ENCODE measurements at places on chromosomes 12 and 14. TPM values are rescaled to one million over a fixed set of nuclear protein-coding genes. Genes with fewer than 3 reads are reported as not detected.

- DNase-seq, result no peak
Observed at GRCh38 chr12:58481811-58482210, 438.5 kb downstream of the LRIG3 start.

DNA sequence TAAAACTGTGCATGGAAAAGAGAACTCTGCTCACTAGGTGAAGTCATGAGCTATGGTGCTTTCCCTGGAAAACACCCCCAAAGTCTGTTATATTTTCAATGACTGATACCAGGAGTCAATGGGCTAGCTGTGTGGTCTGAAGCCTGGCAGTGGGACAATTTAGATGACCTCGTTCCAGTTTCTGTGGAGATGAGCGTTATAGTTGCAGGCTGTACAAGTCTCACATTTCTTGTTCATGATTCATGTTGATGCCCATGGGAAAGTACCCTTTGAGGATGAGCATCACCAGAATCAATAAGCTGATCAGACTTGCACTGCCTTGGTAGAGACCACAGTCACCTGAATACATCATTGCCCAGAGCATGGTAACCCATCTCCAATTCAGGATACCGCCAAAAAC lies 70.7 kb downstream of the NOVA1 start:
- DNase-seq, result no peak

Gene RNU4-1
- total RNA-seq, result 1,216 TPM

DNA sequence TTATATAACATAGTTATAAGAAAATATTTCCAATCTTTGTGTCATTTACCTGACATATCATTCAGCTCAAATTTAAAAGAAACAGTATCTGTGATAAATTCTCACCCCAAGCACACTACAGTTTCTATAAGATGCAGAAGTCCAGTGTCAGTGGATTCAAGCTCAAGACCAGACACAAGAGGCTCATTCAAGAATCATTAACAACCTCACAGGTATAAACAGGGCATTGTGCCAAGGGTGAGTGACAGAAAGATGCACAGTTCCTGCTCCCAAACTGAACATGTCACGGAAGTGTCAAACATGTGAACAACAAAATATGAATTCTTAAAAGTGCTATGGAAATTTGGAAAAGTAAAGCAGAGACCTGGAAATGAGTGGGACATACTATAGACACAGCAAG lies 12.8 kb downstream of the ATP2B1 start:
- peak; percentile 18 for DNase-seq
